ENCODE measurements at places on chromosomes 1 and 21.
A peak's percentile ranks its signal among the peaks of the same experiment; 100 is the strongest.

DNA sequence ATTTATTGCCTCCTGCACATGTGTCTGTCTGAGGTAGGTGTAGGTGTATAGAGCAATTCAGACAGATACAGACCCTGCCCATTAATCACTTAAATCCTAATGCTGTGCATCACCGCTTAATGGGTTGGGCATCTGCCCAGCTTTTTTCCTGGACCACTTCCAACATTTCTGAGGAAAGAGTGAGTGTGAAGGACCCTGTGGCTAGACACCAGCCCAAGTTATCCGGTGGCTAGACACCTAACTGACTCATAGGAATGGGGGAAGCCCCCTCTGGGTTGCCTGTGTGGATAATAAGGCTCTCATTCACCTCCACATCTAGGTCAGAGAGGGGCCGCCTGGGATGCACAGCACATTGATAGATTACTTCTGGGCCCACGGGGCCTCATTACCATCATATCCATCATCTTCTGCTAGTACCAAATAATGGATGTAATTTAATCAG, 121.1 kb upstream of the RAVER2 start:
- H3K4me1 ChIP-seq: no peaks in the 10 kb centered on the region
- H3K27ac ChIP-seq: no peak overlapping the region
- no peaks in the 10 kb centered on the region for H3K36me3 ChIP-seq
- H3K4me3 ChIP-seq: no peak overlapping the region
- no peak for DNase-seq

- H3K4me3 ChIP-seq: no peak overlapping the region
- no peak for DNase-seq
- no peaks in the 10 kb centered on the region for H3K27me3 ChIP-seq
- H3K36me3 ChIP-seq: no peaks in the 10 kb centered on the region
- H3K4me1 ChIP-seq: no peaks in the 10 kb centered on the region
These were observed 2010.5 kb downstream of the NCAM2 start for GRCh38 chr21:23008601-23009202.

DNA sequence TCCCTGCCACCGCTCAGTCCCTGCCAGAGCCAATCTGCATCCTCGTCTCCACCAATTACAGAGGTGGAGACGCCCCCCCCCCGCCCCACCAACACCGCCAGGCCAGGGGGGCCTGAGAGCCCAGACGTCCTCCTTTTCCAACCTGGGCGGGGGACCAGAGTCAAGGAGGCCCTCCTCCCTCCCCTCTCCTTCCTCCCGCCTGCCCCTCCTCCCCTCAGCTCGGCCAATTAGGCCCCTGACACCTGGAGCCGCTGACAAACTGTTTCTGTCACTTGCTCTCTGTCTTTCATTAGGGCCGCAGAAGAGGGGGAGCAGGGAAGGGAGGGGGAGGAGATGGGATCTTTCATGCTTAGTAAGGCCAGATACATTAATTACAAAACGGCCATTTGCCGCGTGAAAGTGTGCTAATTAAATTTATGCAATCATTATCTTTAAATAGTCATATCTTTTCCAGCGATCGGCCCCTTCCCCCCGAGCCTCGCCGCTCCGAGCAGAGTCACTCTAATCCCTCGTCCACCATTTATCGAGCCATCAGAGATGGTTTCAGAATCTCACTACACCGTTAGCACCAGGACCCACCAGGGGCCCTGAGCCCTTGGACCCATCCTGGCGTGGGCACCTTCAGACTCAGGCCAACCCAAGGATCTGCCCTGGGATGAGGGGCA, 94.7 kb downstream of the PAX7 start:
- no peak for DNase-seq
- no peak overlapping the region for H3K27ac ChIP-seq
- no peaks in the 10 kb centered on the region for H3K36me3 ChIP-seq
- no peaks in the 10 kb centered on the region for H3K4me1 ChIP-seq
- no peak overlapping the region for H3K4me3 ChIP-seq
- no peaks in the 10 kb centered on the region for H3K27me3 ChIP-seq

- peak; percentile 21 for DNase-seq
- H3K4me1 ChIP-seq: no peaks in the 10 kb centered on the region
- no peak overlapping the region for H3K27ac ChIP-seq
- no peaks in the 10 kb centered on the region for H3K36me3 ChIP-seq
- H3K27me3 ChIP-seq: no peaks in the 10 kb centered on the region
These were observed 29.3 kb upstream of the DISP1 start for GRCh38 chr1:222785529-222785928.

GRCh38 chr1:154423304-154423987, 18.3 kb downstream of the IL6R start:
- H3K36me3 ChIP-seq: no peaks in the 10 kb centered on the region
- H3K27me3 ChIP-seq: no peaks in the 10 kb centered on the region
- H3K27ac ChIP-seq: no peak overlapping the region
- no peaks in the 10 kb centered on the region for H3K4me1 ChIP-seq
- H3K4me3 ChIP-seq: no peak overlapping the region
- no peak for DNase-seq

DNA sequence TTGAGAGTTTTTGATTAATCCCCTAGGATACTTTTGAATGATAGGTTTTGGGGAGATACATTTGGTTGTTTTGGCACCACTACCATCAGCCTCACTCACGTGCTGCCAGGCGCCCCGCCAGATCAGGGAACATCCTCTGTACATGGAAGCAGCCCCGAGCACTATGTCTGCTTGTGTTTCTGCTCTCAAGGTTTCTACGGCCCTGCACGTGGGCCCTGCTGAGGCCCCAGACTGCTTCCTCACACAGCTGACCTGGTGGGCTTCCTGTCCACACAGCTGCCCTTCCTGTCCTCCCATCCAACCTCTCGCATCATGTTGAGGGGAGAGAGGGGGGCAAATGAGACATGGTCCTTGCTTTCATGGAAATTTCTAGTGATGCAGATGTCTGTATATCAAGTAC, 20.0 kb downstream of the ADARB1 start:
- no peaks in the 10 kb centered on the region for H3K36me3 ChIP-seq
- no peak overlapping the region for H3K4me3 ChIP-seq
- no peaks in the 10 kb centered on the region for H3K27me3 ChIP-seq
- no peak overlapping the region for H3K27ac ChIP-seq
- DNase-seq: no peak

Data from Karpas-422 (cell line).